NCI-H1930 (cell line): ENCODE measurements at places on chromosomes 6 and 20.
A peak's percentile ranks its signal among the peaks of the same experiment; 100 is the strongest.

DNA sequence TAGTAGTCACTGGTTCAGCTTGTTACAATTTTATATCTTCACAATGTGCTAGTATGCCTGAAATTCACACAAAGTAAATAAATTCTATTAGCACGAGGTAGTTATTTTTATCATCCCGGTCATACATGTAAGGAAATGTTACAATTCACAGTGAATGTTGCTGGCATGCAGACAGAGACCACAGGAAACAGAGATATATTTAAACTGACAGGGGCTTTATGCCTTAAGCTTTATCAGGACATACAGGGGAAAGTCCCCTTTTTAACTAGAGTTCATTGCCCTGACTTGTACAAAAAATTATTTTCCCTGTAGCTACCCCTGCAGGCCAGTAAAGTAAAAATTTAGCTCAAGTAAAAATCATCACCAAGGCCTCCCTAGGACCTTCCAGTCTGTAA is 712.0 kb upstream of the NRSN1 start:
- no peak for DNase-seq

DNA sequence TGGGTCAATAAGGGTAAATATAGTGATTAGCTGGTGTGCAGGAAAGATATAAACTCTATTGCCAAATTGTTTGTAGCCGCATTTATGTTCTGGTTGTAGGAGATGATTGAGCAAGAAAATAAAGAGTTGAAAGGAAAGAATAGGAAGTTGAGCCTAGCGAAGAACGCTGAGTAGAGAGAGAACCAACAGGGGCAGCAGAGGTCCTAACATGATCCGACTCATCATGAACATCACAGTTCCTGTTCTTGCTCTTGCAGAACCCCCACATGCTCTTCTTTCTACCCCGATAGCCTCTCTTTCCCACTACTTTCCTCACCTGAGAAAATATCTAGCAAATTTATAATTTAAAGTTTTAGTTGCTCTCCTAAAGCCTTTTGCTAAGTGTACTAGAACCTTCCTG is 9.9 kb upstream of the ID4 start:
- DNase-seq, result no peak

GRCh38 chr6:130326496-130326895 is 39.3 kb upstream of the TMEM200A start:
- no peak for DNase-seq

DNA sequence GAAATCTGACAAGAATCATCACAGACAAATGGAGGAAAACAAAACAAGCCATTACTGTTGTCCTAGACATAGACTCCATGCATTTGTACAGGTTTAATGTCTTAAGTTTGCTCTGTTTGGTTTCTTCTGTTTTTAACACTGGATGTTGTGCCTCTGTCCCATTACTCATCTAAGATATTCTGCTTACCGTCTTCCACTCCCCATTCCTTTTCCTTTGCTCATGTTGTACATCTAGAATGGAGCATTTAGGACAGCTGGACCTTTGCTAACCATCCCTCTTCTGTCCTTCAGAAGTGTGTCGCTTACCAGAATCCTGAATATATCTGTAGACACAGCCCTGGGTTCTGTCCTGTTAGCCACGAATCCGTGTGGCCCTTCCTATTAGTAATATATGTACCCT is 35.2 kb downstream of the RAB22A start:
- no peak for DNase-seq

DNA sequence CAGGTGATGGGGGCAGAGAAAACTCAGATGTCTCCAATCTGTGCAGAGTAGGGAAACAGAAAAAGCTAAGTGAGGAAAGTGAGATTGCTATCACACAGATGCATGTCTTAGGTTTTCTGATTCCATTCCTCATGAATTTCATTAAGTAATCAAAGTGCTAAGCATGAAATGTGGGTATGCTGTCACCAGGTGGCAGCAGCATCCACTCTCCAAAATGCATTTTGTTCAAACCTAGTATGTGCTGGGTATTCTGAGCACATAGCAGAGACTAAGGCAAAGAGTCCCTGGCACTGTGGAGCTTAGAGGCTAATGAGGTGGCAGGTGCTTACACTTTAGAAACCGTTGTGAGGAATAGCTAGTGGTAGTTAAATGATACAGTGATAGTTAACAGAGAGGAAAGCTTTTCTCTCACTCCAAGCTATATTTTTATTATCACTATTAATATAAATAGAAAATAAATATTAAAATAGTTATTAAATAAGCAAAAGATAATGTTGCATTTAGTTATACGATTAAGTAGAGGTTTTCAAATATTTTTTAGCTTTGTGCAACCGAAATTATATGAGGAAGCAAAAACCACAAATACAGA is 179.5 kb downstream of the CDH26 start:
- no peak for DNase-seq

- no peak for DNase-seq
These were observed 53.7 kb upstream of the TMX4 start for GRCh38 chr20:8073024-8073832.

DNA sequence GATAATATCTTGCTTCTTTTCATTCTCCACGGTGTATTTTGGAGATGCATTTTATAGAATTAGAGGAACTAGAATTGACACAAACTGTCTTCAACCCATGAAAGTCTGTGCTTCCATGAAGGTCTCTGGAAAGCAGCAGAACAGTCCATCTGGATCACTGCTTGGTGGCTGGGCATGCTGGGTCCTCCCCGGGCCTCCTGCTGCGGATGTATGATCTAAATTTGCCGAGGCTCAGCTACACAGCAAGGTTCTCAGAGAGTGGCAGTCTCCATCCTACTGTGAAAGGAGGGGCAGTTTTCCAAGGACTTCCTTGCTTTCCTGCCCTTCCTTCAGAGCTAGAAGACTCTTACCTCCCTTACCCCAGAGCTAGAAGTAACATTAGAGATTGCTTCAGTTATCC is 15.1 kb downstream of the PKIG start:
- no peak for DNase-seq

DNA sequence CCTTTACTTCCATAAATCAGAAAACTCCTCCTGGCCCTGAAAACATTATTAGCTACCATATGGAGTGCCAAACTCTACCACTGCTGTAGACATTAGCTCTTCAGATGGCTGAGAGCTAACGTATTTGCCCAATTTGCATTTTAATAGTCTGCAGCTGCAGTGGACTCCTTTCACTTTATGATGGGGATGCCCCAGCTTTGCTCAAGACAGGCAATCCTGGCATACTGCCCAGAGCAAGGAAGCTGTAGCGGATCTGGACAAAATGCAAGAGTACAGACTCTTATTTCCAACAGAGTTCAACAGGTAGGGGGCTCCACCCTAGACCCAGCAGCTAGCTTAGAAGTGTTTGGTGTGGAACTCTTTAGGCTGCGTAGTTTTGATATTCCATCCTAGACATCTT is 246.7 kb downstream of the FOXC1 start:
- DNase-seq, result no peak

GRCh38 chr6:26031595-26032339 is 55.5 kb upstream of the HFE start:
- peak; percentile 96 for DNase-seq

GRCh38 chr20:37385176-37385575 is 39.2 kb downstream of the SRC start:
- DNase-seq, result no peak

DNA sequence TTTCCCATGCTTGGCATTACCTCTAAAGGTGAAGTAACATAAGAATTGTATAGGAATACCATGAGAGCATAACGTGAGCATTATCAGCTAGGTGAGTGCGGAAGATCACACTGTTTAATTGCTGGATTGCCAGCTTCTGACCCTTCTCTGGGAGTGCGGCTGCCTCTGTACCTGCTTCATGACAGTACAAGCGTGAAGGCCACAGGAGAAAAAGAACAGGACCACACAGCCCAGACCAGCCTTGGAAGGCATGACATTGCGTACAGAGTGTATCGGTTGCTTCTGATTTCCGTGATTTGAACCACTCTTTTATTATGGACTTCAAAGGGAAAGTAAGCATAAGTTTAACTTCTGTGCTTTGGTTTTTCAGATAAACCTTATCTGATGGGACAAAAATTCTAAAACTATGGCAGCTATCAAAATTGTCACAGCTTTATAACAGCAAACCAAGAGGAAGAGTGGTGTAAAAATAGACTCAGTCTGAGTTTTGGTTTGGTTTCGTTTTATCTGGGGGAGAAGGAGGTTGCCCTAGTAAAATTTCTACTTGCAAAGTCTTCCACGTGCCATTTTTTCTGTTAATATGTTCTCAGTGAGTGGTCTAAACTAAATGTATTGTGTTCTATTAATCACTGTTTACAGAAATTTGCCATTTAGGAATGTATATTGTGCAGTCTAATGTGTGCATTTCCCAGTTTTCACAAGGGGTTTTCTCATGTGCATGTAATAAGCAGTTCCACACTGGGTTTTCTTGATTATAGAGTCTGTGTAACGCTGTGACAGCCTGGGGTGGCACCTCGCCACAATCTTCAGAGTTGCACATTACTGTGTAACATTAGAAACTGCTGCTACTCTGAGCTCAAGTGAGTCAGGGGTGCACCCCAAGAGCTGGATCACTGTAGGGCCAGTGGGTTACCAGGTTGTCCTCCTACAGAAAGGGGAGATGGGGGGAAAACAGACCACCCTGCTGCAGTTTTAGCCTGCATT is 97.3 kb downstream of the RPP40 start:
- DNase-seq, result no peak

GRCh38 chr20:3550837-3551236 is 80.0 kb downstream of the ATRN start:
- DNase-seq, result no peak

GRCh38 chr6:136398453-136398852 is 108.8 kb upstream of the BCLAF1 start:
- DNase-seq, result no peak

- no peak for DNase-seq
These were observed 672.3 kb downstream of the UTRN start for GRCh38 chr6:144957236-144957937.

GRCh38 chr20:35216541-35216940 is 9.9 kb upstream of the MMP24 start:
- DNase-seq, result no peak

- DNase-seq, result no peak
These were observed 3.8 kb downstream of the COL21A1 start for GRCh38 chr6:56243518-56244070.

- no peak for DNase-seq
These were observed 12.1 kb upstream of the SUMO4 start for GRCh38 chr6:149387779-149388512.

GRCh38 chr6:93604951-93605350 is 185.6 kb upstream of the EPHA7 start:
- no peak for DNase-seq

- peak; percentile 16 for DNase-seq
These were observed 20.6 kb upstream of the ARHGAP18 start for GRCh38 chr6:129730477-129731165.

DNA sequence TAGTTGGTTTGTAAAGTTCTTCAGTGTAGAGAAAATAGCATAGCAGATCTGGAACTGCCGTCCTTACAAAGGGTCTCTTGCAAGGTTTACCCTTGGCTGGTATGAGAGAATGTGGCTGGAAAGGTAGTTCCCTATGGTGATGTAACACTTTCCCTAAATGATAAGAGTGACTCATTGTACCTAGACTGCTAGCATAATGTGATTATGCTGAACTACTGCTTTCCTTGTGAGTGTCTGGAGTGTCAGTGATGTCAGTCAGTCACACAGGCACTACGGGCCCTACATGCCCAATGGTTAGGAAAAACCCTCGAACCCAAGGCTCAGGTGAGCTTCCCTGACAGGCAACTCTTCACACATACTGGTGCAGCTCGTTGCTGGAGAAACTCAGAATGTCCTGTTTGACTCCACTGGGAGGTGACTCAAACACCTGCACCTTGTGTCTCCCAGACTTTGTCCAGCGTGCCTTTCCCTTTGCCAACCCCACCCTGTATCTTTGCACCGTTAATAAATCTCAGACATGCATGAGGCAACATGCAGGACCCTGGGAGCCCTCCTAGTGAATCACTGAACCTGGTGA is 28.4 kb upstream of the LY86 start:
- no peak for DNase-seq
